ENCODE measurements at places on chromosomes 4 and X.

GRCh38 chr4:153291562-153291961, 52.9 kb upstream of the MND1 start:
- DNase-seq = no peak

GRCh38 chr4:9931146-9931545, 90.2 kb downstream of the SLC2A9 start:
- DNase-seq = no peak

GRCh38 chr4:6913350-6913905, 3.8 kb downstream of the TBC1D14 start:
- no peak for DNase-seq

DNA sequence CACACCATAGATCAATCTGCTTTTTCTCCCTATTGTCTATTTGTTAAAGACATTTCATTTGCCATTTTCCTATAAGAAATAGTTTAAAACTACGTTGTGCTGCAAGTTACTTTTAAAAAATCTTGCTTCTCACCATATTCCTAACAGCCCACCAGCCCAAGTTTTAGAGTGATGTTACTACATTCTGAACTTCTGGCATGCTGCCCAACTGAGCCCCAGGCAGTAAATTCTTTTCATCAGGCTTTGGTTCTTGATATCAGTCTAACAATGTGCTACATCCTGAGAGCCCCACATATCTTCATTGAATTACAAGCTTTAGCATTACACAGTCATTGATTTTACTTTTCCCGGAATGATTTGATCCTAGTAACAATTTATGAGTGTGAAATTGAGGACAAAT, 283.8 kb upstream of the IL1RAPL1 start:
- DNase-seq = no peak

- no peak for DNase-seq
These were observed 67.4 kb downstream of the MANBA start for GRCh38 chr4:102693262-102693850.

GRCh38 chr4:115121351-115122043, 8.1 kb upstream of the NDST4 start:
- no peak for DNase-seq

DNA sequence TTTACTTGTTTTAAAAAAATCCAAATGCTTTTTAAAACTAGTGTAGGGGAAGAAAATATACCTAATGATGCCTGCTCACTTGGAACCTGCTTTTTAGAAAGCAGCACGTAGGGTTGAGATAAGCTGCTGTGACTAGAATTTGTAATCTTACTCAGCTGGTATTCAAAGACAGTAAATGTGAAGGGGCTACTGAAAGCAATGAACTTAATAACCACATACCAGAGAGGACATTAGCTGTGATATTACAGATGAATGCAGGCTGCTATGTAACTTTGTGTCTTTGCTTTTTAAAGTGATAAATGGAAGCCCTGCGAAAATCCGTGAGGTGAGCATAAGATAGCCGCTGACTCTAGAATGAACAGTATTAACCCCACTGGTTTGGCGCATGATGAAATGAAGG, 124.1 kb downstream of the TRIML1 start:
- no peak for DNase-seq

DNA sequence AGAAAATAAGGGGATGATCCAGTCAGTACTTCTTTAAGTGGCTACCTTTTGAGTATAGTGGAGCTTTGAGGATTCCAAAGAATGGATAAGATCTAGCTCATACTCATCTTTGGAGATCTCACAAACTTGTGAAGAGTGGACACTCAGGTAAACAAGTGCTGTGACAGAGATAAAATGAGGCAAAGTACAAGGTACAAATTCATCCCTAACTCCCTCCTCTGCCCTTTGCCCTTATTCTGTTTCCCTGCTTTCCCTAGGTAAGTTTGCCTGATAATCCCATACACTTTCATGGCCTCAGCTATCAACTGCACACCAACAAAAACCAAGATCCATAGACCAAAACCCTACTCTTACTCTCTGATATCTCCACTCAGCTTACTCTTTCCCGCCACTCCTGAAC, 16.4 kb upstream of the CPEB2 start:
- no peak for DNase-seq

DNA sequence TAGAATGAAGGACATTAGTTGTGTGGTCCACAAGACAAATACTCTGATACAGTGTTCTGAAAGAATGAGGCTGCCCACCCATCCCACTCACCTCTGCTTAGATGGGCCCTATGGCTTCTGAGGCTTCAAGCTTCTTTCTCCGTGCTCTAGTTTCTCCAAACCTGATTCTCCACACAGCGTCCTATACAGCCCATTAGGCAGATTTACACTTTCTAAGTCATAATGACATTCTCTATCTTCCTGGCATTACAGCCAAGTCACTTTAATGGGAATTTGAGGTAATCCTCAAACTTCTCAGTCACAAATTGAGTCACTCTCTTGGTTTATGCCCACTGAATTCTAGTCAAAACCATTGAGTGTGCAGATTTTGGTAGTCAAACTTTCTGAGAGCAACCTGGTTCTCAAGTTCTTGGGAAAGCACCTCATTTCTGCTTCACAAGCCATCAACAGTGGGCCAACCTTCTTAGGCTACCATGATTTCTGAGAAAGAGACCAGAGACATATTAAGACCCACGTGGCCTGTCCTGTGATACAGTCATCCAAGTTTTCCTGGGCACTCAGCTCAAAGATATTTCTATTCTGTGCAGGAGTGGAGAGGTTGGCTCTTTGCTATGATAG, 6.2 kb upstream of the SETD7 start:
- DNase-seq = no peak

DNA sequence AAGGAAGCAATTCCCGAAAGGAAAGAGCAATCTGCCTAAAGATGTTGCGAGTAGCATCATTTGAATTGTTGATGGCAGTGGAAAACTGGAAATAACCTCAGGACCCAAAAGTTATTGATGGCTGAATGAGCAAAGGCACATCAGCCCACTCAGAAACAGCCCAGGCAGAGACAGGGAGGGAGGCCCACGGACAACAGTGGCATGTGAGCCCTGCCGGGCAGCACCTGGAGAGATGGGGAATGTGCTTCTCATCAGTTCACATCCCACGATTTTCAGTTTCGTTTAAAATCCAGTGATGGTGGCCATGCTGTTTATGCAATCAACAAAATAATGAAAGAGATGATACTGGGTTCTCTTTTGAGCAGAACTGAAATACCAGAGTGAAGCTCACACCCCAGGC, 80.0 kb downstream of the JAKMIP1 start:
- DNase-seq = no peak

GRCh38 chr4:73704314-73705055, 35.9 kb upstream of the CXCL8 start:
- no peak for DNase-seq

- no peak for DNase-seq
These were observed 14.2 kb upstream of the CPE start for GRCh38 chr4:165364452-165365080.

GRCh38 chrX:291411-291901, 10.3 kb downstream of the PLCXD1 start:
- no peak for DNase-seq

- DNase-seq = peak; percentile 66
These were observed 19.4 kb downstream of the SPRY1 start for GRCh38 chr4:123415977-123416376.

DNA sequence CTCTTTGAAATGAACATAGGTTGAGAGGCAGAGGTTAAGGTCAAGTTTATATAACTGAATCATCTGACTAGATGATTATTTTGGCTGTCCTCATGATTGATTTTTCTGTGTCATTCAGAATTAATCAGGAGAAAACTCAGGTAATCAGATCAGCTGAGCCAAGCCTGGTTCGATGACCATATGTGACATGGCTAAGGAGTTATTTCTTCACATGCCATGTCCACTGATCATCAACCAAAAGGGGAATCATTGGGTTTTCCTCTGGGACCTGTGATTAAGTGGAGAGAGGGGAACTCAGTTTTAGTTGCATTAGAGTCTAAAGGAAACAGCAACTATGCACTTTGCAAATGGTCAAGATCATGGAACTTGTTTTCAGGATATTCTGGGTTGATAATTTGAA, 20.3 kb upstream of the PACRGL start:
- no peak for DNase-seq

DNA sequence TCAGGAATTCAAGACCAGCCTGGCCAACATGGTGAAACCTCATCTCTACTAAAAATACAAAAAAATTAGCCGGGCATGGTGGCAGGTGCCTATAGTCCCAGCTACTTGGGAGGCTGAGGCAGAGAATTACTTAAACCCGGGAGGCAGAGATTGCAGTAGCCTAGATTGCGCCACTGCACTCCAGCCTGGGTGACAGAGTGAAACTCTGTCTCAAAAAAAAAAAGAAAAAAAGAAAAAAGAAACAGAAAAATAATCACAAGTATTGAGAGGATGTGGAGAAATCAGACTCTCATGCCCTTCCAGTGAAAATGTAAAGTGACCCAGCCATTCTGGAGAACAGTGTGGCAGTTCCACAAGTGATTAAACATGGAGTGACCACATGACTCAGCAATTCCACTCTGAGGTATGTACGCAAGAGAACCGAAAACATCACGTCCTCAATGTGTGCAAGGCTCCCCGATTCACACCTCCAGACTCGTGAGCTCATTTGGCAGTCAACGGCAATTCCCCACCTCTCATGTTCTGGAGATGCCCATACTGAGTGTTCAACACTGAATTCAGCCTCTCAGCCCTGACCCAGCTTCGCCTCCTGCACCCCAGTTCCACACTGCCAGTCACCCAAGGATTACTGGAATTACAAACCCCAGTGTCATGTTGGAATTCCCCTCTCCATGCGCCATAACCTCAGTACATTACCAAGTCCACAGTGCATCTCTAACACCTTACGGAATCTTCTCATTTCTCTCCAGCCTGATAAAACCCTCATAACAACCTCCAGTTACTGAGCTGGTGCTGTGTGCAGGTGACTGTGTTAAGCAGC, 21.1 kb downstream of the ACOX3 start:
- DNase-seq = peak; percentile 65

DNA sequence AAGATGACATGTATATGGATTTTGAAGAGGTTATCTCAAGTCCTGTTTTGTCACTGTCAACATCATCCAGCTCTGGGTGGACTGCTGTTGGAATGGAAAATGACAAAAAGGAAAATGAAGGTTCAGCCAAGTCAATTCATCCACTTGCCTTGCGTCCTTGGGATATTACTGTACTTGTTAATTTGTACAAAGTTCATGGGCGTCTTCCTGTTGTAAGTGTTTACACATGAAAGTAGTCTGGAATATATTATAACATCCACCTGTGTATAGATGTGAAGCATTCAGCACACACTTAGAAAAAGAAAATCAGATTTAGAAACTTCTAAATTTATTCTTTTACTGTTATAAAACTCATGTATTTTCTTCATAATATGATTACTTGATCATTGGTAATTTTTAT, 67.2 kb downstream of the BLTP1 start:
- DNase-seq = no peak

DNA sequence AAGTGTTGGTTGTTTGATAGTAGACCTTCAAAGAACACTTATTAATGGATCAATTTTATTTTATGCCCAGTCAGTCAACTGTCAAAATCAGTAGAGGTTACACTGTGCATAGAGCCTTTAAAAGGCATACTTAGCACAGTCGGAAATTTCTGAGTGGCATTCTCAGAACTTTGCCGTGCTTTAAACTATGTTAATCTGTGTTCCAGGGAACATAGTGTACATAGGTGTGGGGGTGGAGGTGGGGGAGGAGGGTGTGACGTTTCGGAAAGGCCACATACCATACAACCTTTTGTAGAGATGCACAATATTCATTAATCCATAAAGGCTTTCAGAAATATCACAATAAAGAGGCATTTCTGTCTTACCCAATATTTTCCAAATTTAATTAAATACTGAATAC, 75.8 kb downstream of the RS1 start:
- no peak for DNase-seq

DNA sequence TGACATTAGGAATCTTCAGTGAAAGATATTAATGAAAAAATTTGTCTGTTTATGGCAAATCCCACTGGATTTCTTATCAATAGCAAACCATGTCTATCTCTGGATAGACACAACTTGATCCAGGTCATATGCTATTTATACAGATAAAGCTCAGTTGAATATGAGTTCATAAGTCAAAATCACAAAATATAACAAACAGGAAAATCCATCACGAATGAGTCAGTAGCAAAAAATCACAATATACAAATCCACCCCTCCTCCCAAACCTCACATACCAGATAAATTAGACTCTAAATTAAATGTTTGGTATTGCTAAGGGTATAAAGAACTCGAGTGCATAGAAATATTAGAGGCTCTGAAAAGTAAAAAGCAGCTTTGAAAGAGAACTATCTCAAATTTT, 420.5 kb downstream of the TLL1 start:
- DNase-seq = no peak

DNA sequence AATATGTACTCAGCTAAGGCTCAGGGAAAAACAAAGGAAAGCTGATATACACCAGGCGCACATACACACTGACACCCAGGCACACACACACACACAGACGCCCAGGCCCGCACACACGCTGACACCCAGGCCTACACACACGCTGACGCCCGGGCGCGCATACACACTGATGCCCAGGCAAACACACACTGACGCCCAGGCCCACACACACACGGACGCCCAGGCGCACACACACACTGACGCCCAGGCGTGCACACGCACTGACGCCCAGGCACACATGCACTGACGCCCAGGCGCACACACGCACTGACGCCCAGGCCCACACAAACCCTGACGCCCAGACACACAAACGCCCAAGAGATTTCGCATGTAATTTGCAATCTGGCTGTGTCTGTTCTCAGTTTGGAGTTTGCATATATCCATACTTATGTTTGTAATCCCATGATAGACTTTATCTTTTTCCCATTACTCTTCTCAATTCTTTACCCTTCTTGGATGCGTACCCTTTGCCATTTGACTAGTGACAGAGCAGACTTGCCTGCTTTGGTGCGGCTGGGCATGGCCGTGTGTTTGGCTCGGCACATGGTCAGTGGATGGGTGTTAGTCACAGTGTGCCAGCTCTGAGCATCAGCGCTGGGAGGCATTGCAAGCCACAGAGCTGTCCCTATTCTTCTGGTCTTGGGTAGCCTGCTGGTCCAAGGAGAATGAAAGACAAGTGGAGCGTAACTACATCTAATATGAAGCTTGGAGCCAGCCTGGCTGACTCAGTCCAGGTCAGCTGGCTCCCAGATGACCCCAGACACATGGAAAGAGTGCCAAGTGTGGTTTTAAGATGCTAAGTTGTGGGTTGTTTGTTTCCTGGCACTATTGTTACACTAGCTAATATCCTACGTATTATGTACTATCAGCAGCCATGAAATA, 632.4 kb upstream of the ZFP42 start:
- no peak for DNase-seq

GRCh38 chr4:188781655-188782054, 642.4 kb downstream of the TRIML1 start:
- DNase-seq = no peak

- no peak for DNase-seq
These were observed 5.6 kb downstream of the CETN2 start for GRCh38 chrX:152824841-152825374.

DNA sequence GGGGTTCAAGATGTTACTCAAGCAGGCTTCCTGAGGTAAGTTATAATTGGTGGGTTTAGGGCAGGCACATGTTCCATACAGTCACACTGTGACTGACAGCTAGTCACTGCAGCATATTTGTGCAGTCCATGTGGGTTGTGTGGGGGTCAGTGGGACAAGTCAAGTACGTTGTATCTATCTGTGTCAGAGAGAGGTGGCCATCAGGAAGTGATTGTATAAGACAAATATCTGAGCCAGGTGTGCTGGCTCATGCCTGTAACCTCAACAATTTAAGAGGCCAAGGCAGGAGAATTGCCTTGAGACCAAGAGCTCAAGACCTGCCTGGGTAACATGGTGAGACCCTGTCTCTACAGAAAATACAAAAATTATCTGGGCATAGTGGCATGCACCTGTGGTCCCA, 509.3 kb downstream of the CENPC start:
- DNase-seq = no peak

Data from activated T-cell treated with anti-CD3 and anti-CD28 coated beads, Interleukin-2, amount 50 U/mL, for 48 hours (primary cell).